ENCODE measurements at places on chromosomes 16 and 17. TPM values are rescaled to one million over a fixed set of nuclear protein-coding genes. Genes with fewer than 3 reads are reported as not detected.

- no peaks in the 10 kb centered on the region for H3K27me3 ChIP-seq
- H3K36me3 ChIP-seq = peaks cover 16% of the 10 kb centered on the region
- peak overlapping the region; percentile 96 for H3K4me3 ChIP-seq
These were observed 767 bp downstream of the INO80E start for GRCh38 chr16:29996766-29997250.

DNA sequence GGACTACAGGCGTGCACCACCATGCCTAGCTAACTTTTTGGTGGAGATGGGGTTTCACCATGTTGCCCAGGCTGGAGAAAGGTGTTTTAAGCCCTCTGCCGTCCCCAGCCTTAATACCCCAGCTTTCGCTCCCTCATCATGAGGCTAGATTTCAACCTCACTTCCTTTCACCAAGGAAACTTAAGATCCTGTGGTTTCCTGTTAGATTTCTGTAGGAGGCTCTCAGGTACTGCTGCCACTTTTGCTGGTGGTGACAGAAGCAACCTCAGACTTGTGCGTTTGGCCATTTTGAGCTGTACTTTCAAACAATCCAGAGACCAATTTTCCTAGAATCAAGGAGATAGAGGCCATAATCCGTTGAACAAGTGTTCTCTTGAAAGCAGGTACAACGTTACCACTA, 36.2 kb downstream of the MPHOSPH6 start:
- H3K36me3 ChIP-seq = no peaks in the 10 kb centered on the region
- DNase-seq = no peak
- no peak overlapping the region for H3K27ac ChIP-seq
- H3K4me1 ChIP-seq = no peaks in the 10 kb centered on the region

DNA sequence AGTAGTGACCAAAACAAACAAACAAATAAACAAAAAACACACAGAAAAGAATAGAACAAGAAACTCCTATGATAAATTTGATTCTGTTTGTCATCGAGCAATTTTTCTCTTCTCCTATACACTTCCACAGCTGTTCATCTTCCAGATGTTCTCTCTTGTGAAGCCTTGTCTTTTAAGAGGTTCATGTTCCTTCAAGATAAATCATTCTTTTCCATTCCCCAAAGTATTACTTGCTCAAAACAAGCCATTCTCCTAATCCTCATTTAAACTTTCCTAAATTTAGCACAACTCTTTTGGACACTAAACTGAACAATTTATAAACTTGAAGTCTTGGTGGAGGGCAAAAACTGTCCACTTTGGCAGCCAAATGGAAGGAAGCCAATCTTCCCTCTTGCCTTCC, 103.3 kb downstream of the ABCA8 start:
- H3K4me3 ChIP-seq = no peak overlapping the region
- H3K27ac ChIP-seq = no peak overlapping the region
- H3K36me3 ChIP-seq = no peaks in the 10 kb centered on the region
- DNase-seq = no peak
- no peaks in the 10 kb centered on the region for H3K4me1 ChIP-seq

GRCh38 chr16:64892835-64893785, 228.8 kb downstream of the CDH11 start:
- H3K4me1 ChIP-seq = no peaks in the 10 kb centered on the region
- DNase-seq = no peak
- H3K27me3 ChIP-seq = no peaks in the 10 kb centered on the region
- H3K36me3 ChIP-seq = no peaks in the 10 kb centered on the region

- no peaks in the 10 kb centered on the region for H3K27me3 ChIP-seq
- peaks cover 17% of the 10 kb centered on the region for H3K4me1 ChIP-seq
These were observed 90.9 kb downstream of the GAS7 start for GRCh38 chr17:10107316-10108165.

The SOX15 gene
- total RNA-seq = 15.3 TPM
